ENCODE measurements at places on chromosomes 5 and 9. TPM values are rescaled to one million over a fixed set of nuclear protein-coding genes. Genes with fewer than 3 reads are reported as not detected.

GRCh38 chr5:161373345-161373707 lies 173.2 kb downstream of the GABRB2 start:
- no peak for DNase-seq

FOXD4L3 gene
- total RNA-seq, result not detected

DNA sequence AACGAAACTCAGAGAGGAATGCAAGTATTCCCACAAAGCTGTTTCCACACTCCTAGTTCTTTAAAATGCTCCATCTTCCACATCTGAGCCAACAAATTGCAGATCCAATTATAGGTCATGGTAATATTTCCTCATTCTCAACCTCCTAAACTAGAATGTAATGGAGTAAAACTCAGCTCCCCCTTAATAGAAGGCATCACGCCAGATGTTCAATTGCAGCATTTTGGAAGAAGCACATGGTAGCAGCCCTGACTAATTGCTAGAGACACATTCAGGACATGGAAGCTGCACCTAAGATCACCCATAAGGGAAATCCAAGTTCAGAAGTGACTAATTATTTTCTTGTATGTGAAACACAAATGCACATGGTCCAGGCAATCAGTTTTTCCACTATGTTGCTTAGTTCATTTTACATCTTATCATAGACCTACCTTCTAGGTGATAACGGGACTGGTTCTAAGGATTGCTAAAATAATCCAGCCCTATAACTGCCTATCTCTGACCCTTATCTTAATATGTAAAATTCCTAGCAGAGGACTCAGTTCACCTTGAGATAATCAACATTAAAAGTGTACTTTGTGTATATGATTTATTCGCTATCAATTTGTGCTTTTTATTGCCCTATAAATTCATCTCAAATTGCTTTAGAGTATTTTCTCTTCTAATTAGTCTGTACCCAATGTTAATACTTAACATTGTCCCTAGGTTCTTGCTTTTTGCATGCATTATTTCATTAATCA lies 75.1 kb downstream of the GABRB2 start:
- DNase-seq, result no peak

- no peak for DNase-seq
Observed at GRCh38 chr9:101586651-101587050, 8.1 kb downstream of the PPP3R2 start.

DNA sequence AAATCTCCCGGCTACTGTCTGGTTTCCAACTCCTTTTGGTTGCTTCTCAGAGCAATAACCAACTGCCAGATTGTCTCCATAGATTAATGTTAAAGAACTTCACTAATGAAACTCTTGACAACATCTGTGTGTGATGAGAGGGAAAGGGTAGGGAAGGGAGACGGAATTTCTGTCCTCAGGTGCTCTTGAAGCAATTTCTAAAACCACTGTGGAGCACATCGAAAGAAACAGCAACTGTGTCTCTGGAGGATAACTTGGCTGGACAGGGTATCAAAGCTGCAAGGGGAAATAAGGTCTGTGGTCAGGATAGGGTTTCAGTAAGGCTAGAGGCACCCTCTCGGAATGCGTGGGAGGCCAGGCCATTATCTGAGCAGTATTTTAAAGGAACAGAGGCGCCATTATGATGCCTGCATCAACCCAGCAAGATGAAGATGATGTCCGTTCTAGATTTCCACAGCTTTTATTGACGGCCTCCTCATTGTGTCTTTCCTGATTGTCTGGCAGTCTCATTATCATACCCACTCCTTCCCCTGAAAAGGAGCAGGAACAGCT lies 76.6 kb downstream of the RORB start:
- DNase-seq, result no peak

FREM1 gene
- total RNA-seq, result not detected

- DNase-seq, result peak; percentile 39
Observed at GRCh38 chr9:91546574-91546973, 122.9 kb upstream of the NFIL3 start.

KCNN2 gene
- total RNA-seq, result 15.1 TPM

- no peak for DNase-seq
Observed at GRCh38 chr9:37269221-37269620, 148.8 kb downstream of the ZCCHC7 start.

DNA sequence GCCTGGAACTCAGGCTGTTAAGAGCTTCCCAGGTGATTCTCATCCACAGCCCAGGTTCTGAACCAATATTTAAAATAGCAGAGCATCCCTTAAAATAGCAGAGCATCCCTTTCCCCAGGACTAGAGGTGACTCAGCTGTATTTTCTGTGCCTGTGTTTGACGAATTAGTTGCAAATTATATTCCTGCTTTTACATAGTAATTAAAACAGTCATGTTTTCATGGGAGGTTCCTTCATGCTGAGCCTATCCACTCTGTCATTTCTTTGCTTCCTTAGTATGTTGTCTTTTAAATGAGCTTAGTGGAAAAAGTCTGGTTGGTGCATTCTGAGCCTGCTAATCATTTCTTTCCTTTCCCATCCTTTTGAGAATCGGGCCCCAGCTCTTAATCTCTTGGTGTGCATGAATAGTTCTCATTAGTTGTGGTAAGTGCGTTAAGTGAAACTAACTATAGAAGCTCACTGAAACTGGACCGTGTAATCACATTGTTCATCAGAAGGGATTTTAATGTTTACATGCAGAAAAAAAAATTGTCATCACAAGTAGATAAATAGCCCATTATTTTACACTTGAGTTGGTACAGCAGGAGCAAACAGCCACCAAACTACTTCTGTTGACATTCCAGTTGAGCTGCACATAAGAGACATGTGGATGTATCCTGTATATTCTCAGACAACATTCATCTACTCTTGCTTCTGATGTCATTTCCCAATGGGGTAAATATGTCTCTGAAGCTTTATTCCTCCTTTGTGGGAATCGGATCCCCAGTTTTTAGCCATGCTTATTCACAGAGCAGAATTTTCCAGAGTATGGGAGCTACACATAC lies 596.9 kb upstream of the WWC1 start:
- DNase-seq, result no peak

DNA sequence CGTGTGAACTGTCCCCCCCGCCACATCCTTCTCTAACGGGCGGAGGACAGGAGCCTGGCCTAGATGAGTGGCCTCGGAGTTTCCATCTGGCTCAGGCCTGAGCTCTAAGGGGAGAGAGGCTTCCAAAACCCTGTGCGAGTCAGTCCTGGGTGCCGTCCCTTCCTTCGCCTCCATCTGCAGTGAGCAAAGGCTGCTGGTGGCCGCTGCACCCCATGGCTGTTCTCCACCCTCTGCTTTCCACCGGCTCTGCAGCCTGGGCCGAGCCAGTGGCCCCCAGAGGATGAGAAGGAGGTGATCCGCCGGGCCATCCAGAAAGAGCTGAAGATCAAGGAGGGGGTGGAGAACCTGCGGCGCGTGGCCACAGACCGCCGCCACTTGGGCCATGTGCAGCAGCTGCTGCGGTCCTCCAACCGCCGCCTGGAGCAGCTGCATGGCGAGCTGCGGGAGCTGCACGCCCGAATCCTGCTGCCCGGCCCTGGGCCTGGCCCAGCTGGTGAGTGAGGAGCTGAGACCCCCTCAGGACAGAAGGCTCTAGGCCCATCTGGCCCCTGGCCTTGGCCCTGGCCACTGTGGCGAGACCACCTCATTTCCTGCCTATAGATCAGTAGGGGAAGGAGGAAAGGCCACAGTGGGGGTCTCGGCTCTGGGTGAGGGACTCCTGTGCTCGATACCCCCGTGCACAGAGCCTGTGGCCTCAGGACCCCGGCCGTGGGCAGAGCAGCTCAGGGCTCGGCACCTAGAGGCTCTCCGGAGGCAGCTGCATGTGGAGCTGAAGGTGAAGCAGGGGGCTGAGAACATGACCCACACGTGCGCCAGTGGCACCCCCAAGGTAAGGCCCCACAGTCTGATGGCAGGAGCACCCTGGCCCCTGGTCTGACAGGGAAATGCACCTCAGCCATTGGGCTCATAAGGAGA lies 3.0 kb downstream of the PKN3 start:
- no peak for DNase-seq

DNA sequence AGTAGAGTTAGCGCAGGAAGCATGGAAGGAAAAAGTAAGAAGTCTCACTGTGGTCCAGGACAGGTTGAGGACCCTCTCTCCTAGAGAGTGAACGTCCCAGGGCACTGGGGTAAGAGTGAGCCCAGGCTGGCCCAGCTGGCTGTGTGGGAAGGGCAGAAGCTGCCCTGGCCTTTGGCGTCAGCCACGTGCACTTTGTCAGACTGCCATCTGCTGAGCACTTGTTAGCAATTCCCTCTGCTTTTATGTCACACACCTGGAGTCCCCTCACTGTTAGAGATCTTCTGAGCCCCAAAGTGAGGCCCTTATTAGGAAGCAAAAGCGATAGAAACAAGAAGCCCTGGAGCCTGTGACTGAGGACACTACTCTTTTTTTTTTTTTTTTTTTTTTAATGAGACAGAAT lies 79.1 kb downstream of the UGCG start:
- DNase-seq, result no peak

ENHO gene
- 0.36 TPM for total RNA-seq

DNA sequence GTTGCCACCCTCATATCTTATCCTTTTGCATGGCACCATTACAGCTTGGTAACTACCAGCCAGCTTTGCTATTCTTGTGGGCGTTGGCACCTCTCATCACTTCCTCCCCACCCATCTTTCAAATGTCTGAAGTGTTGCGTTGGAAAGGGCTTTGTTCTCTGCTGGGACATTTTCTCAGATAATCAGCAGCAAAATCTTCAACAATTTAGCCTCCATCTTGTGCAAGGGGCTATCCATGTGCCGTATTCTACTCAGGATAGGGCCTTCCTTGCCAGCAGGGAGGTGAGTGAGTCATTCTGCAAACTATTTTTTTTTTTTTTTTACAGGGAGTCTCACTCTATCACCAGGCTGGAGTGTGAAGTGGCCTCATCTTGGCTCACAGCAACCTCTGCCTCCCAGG lies 62.1 kb upstream of the NUDT12 start:
- DNase-seq, result no peak

ERMP1 gene
- 5.6 TPM for total RNA-seq

ZBED3 gene
- 2.5 TPM for total RNA-seq

DNA sequence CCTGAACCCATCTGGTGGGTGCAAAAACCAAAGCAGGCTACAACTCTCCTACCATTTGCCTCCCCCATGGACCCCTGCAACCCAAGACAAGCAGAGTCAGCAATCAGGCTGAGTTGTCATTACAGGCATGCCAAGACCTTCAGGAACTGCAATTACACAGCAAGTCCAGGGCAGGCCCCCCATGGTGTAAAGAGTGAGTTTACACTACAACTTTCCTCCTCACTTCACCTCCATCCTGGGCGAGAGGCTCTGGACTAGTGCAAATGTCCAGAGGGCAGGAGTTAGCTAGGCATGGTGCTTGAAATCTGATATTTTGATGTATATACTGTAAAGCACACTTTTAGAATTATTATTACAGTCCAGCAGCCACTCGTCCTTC lies 7.0 kb upstream of the P4HA2 start:
- DNase-seq, result no peak

AIF1L gene
- 0.22 TPM for total RNA-seq

GRCh38 chr5:39459071-39459470 lies 34.3 kb upstream of the DAB2 start:
- DNase-seq, result no peak

GRCh38 chr5:141742866-141743851 lies 61.1 kb upstream of the ARAP3 start:
- DNase-seq, result no peak

GRCh38 chr9:131627648-131628458 lies 82.5 kb downstream of the PRRT1B start:
- DNase-seq, result no peak

SLC34A1 gene
- total RNA-seq, result not detected

DNA sequence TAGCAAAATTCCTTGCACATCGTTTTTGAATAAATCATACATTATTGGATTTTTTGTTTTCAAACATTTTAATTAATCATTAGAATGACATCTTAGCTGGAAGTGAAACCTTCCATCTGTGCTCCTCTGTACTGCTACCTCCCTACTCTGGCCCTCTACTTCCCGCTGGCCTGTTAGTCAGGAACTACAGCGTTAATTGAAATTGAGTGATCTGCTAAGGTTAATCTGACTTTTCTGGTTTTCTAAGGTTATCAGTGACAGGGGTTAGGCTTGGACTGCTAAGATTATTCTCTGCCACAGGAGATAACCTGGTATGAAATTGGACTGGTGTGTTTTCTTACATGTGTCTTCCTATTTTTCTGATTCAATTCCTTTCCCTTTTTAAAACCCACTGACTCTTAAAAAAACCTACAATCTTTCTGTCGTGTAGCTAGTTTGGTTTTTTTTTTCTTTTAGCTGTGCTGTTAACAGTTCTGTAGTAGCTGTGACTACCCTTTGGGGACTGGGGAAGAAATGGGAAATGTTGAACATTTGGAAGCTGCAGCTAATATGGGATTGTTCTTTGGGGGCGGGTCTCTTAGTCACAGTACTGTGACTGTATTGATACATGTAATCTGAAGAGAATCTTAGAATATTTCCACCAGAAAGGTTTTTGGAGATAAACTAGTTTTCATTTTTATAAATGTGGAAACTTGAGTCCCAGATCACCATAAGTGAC lies 4.6 kb downstream of the KIF2A start:
- DNase-seq, result no peak

TTC23L gene
- total RNA-seq, result not detected

DNA sequence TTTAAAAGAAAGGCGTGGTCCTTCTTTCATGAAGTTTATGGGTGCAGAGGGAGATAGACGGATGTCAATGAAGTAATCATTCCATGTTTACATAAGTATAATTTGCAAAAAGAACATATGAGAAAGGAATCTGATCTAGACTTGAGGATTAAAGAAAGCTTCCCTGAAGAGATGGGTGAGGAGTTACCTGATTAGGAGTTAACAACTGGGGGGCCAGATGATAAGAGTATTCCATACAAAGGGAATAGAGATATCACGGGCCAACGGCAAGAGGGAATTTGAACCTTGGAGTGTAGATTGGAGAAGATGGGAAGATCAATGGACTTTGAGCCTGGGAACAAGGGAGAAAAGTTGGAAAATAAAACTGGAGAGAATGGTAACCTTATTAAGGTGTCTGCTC lies 1959.9 kb upstream of the WWC1 start:
- DNase-seq, result no peak

GRCh38 chr5:2912741-2913140 lies 161.3 kb upstream of the IRX2 start:
- no peak for DNase-seq

DNA sequence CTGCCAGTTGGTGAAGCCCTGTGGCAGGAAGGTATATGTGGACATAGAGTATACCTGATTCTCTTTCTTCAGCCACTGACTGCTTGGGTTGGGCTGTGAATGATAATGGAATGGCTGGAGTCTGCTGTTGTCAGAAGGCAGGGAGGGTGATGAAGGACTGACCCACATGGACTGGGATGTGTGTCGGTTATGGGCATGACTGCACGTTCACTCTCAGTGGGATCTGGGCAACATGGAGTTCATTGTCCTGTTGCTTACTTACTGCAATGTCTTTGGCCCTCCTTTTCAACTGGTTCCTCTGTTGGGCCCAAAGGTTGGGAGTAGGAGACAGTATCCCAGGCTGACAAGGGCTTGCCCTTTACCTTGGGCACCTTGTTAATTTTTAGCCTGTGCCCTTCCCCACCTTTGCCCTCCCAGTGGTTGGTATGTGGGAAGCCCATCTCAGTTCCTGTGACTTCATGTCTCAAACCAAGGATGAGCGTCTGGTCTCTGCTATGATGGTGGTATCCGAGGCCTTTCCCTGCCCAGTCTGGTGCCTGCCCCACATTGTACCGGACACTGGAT lies 34.6 kb downstream of the FAXDC2 start:
- DNase-seq, result no peak

RORB gene
- total RNA-seq, result not detected

GRCh38 chr5:68289498-68289897 lies 73.9 kb downstream of the PIK3R1 start:
- DNase-seq, result no peak

Measured in HFFc6 (cell line).